ENCODE measurements at places on chromosomes 12 and 14. TPM values are rescaled to one million over a fixed set of nuclear protein-coding genes. Genes with fewer than 3 reads are reported as not detected.

RDH12 gene
- total RNA-seq = not detected

E2F7 gene
- total RNA-seq = 0.95 TPM

SCNN1A gene
- not detected for total RNA-seq

DNA sequence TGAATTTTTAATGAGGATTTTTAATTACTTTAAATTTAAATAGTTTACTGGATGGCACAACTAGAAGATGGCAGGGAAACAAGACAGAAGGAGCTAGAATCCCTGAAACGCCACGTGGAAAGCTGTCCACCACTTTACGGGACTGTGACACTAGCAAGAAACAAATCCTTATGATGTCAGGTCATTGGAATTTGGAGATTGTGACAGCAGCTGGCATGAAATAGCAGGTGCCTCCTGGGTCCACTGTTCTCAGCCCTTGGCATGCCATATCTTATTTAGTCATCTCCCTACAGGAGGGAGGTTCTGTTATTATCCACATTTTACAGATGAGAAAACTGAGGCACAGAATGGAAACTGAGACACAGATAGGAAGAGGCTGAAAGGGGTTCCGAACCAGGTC is 113.8 kb downstream of the BCL11B start:
- no peak for DNase-seq

GRCh38 chr12:68833508-68833907 is 25.5 kb downstream of the MDM2 start:
- no peak for DNase-seq

GRCh38 chr12:91935296-91935695 is 210.3 kb downstream of the BTG1 start:
- DNase-seq = no peak

- DNase-seq = no peak
Observed at GRCh38 chr12:7929083-7929792, 6.7 kb downstream of the SLC2A3 start.

DNA sequence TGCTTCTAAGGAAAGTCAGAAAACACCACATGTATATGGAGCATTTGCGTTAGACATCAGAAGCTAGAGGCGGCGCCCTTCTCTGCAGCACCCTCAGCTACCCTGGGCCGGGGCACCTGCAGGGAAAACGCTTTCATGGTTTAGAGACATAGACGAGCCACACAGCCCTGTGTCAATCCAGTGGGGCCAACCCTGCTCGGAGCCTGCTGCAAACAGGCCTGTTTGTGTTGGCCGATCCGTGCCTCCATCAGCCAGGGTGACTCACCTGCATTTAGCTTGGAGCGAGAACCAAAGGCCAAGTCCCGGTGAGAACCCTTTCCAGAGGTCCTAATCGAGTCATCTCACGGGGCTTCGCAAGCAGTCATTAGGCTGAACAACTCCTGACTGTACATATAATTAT is 19.5 kb upstream of the FZD10 start:
- no peak for DNase-seq

GRCh38 chr14:46306267-46306666 is 345.3 kb downstream of the RPL10L start:
- DNase-seq = no peak

GRCh38 chr12:17333287-17333686 is 727.3 kb upstream of the LMO3 start:
- DNase-seq = no peak

GRCh38 chr12:52041695-52042123 is 9.5 kb upstream of the NR4A1 start:
- peak; percentile 49 for DNase-seq

- no peak for DNase-seq
Observed at GRCh38 chr12:54060174-54060974, 6.7 kb downstream of the HOXC4 start.
